ENCODE measurements at places on chromosomes 1 and 21.

DNA sequence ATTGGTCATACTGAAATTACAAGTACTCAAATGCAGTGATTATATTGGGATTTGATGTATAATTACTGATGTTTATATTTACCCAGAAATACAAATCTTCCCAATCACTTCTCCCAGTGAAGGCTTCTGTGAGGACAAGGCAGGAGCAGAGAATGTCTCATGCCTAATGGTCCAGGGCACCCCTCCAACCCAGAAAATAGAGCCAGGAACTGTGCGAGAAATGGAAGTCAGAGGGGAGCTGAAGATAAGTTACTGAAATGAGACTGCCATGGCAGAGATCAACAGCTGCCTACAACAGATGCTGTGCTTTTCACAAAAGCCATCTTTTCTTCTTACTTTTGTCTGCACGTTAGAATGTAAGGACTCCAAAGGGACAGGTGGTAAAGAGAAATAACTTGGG lies 171.2 kb downstream of the TTLL7 start:
- DNase-seq: no peak

- no peak for DNase-seq
Observed at GRCh38 chr1:220631238-220631815, 58.8 kb upstream of the C1orf115 start.

- no peak for DNase-seq
Observed at GRCh38 chr1:167532964-167533824, 14.9 kb upstream of the CD247 start.

GRCh38 chr1:200338451-200338850 lies 71.4 kb downstream of the ZNF281 start:
- DNase-seq: no peak

DNA sequence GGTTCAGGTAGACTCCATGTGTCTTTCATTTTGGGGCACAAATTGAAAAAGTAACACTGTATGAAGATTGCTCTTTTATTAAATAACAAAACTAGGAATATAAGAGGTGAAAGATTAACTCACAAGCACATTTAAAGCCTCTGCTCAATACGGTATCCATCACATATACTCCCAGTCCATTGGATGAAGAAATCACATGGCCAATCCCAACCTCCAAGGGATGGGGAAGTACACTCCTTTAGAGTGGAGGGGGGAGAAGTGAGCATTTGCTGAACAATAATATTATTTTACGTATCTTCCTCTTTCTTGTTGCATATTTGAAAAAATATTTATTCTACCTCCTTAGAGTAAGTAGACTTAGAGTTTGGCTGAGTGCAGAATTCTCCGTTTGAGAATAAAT lies 316.5 kb downstream of the LMX1A start:
- DNase-seq: no peak

DNA sequence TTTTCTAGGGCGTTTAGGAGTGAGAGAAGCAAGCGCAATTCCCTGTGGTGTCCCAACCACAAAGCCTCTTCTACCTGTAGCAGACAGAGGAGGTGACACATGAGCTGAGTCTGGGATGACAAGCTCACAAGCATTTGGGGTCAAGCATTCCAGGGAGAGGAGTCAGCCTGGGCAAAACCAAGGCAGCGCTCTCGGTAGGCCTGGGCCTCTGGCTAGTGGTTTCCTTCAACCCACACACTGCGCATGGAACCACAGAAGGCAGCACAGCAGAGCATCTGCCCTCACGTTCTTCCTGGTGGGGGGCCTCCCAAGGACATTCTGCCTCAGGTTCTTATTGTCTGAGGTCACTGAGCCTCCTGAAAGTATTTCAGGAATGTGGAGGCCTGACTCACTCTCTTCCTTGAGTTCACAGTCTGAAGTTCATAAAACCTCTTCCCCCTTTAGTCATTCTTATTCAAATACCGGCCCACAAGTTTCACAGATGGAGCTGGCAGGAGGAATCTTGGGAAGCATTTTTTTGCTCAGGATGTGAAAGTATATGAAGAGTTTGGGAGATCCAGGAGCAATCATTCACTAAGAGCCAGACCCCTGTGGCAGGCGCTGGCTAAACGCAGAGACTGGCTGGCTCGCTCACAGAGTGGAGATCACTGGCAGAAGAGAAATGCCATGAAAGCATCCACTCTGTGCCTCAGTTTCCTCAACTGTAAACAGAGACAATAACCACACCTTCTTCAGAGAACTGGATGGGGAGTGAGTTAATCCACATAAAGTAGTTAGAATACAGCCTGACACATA lies 26.8 kb downstream of the CCN1 start:
- DNase-seq: peak; percentile 99

GRCh38 chr1:224939844-224940425 lies 10.5 kb downstream of the DNAH14 start:
- DNase-seq: no peak

DNA sequence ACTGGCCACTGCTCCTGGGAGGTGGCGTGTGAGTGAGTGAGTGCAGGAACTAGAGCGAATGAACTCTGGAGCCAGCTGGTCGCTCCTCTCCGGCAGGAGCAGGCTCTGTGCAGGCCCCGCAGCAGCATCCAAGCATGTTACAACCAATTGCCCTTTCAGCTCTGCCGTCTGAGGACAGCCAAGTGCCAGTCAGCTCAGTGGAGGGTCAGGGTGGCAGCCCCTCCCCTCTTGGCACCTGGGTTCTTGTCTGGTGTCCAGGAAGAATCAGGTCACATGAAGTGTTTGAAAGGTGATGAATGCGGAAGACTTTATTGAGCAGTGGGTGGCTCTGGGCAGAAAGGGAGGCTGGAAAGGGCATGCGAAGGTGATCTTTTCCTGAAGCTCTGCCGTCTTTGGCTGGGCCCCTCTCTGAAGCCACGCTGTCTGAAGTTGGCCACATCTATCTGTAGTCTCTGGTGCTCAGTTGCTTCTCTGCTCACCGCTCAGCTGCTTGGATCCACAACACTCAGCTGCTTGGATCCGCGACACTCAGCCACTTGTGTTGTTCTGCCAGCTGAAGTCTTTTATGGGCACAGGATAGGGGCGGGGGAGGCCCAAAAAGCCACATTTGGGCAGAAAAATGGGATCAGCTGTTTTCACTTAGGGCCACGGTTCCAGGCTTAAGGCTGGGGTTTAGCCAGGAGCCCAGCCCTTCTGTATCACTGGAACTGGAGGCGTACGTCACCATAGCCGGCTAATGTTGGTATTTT lies 139.8 kb downstream of the ADSS2 start:
- DNase-seq: no peak
